ENCODE measurements at places on chromosomes 1 and 21. TPM values are rescaled to one million over a fixed set of nuclear protein-coding genes. Genes with fewer than 3 reads are reported as not detected.

DNA sequence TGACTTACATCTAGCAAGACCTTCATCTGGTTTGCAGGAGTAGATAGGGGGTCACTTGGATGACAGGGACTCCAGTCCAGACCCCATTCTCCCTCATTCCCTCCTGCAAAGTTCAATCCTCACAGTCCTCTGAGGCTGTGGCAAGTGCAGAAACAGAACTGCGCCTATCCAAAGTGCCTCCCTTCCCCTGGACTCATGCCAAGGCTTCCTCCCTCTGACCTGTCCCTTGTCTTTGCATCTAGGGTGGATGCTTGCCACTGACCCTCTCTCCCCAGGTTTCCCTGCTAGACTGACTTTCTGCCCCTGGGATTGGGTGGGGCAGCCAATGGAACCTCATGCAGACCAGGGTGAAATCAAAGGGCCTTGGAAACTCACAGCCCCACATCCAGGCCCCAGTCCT is 18.7 kb downstream of the PRAMEF1 start:
- DNase-seq: no peak

- DNase-seq: no peak
Measured at GRCh38 chr1:58116284-58116683, 430.2 kb downstream of the OMA1 start.

- DNase-seq: no peak
Measured at GRCh38 chr1:86472767-86473166, 4.0 kb downstream of the CLCA1 start.

DNA sequence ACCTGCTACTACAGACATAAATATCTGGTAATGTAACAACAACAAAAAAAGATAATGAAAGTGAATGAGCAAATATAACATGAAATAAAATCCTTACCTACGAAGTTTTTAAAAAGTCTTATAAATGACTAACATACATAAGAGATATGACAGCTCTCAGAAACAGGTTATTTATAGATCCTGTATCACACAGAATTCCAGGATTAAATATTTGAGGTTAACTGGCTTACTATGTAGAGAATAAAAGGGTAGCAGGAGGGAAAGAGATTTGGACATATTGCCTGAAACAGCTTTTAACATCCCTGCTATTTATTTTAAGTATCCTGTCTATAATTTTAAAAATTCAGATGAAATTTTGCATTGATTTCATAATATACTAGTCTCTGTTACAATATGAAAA is 16.3 kb downstream of the MYSM1 start:
- no peak for DNase-seq

DNA sequence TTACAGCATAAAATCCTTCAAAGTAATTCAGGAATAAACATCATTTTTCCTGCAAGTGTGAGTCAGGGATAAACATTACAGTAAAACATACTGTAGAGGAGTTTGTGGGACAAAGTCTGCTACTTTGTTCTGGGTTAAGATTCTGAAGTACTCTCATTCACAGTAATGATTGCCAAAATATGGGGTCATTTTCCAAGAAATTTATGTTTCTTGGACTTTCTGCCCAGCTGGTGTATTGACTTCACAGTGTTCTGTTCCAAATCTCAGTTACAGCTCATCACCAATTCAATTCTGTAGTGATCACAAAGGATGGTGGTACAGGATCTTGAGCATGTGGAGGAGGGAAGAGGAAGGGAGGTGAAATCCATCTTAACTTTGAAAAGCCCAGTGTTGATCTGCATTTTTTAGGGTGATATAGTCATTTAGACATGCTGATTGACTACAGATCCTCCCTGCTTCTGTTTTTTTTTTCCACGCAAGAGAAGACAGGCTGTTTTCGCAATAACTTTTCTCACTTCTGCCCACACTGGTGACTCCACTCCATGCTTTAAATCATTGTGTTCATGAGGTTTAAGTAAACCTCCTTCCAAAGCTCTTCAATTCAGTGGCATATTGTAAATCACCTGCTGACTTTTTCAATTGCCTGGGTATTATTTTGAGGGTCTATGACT is 60.4 kb upstream of the C1orf53 start:
- no peak for DNase-seq

The SLC6A17 gene
- 0.79 TPM for total RNA-seq

The CYP4Z1 gene
- total RNA-seq: 0.39 TPM

The CGN gene
- total RNA-seq: 6.0 TPM
